ENCODE measurements at places on chromosomes 11 and 22. TPM values are rescaled to one million over a fixed set of nuclear protein-coding genes. Genes with fewer than 3 reads are reported as not detected.

DNA sequence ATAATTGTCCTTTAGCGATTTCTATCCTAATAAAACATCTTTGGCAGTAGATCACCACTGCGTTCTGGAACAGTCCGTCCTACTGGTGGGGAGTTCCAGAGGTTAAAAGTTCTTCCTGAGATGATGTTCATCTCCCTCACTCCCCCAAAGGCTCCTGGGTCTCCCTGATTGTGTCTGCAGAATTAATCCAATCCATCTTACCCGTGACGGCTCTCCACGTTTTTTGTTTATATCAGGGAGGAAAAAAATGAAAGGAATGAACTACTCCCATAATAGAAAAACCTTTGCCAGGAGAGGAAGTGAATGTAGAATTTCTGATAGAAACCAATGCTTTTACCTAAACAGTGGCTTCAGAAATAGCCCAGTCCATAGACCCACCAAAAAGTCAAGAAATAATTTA lies 81.6 kb downstream of the LARGE1 start:
- DNase-seq = no peak

The SDF2L1 gene
- polyA plus RNA-seq = 19.1 TPM

DNA sequence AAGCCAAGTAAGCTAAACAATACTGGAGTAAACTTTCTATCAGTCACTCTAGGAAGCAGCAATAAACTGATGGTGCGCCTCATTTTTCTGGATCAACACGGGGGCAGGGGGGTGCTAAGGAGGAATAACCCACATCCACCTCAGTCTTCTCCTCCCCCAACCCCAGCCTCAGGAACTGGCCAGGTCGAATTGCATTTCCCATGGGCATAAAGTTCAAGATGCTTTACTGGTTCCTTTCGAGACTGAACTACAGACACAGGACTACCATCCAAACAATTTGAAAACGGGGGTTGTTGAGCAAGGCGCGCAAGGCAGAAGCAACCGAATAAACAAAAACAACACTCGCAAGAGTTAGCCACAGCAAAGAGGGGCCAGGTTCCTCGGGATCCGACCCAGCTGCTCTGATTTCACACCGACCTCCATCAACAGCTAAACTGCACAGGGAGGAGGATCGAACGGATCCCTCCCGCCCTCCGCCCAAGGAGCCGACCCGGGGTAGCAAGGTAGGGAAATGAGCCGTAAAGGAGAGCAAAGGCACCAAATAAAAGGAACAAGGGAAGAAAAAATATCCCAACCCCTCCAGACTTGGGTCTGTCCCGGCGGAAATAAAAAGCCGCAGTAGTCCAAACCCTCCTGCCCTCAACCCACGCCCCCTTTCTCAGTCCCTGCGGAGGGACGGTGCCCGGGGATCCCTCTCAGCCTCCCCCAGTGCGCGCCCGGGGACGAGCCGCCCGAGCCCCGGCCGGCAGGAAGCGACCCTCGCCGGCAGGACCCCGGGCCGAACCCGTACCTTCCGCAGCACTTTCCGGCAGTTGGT lies 801 bp downstream of the SESN3 start:
- DNase-seq = peak; percentile 19

DNA sequence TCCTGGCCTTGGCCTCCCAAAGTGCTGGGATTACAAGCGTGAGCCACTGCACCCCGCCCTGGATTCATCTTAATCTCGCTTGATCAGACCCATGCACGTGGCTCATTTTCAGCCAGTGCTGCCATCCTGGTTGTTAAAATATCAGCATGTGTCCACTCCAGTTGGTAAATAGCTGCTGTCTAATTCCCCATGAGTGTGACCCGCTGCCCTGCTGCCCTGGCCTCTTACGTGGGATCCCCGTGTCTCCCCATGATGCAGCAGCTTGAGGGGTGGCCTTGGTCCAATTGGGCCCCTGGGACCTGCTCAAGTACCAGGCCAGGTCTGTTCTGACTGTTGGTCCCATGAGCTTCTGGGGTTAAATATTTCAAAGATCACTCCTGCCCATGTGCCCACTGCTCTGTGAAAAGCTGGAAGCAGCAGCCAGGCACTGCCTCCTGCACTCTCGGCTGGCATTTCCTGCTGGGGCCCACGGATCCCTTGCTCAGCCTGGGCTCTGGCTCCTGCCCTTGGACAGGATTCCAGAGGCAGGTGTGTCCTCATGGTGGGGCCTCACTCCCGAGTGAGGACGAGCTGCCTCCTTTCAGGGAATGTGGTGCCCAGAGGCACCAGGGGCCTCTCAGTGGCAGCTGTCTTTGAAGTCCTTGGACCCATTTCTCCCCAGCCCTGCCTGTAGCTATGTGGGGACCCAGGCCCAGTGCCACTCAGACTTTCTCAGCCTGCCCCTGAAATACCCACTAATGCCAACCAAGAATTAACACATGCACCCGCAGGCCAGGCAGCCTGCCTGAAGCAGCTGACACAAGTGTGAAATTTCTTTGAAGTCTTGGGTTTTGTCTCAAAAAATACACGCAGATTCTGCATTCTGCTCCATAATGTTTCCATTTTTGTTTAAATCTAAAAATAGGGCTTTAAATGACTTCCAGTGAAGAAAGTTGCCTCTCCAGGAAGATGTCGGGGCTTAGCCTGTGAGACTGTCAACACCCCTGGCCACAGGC lies 38.1 kb upstream of the PRDM11 start:
- no peak for DNase-seq

DNA sequence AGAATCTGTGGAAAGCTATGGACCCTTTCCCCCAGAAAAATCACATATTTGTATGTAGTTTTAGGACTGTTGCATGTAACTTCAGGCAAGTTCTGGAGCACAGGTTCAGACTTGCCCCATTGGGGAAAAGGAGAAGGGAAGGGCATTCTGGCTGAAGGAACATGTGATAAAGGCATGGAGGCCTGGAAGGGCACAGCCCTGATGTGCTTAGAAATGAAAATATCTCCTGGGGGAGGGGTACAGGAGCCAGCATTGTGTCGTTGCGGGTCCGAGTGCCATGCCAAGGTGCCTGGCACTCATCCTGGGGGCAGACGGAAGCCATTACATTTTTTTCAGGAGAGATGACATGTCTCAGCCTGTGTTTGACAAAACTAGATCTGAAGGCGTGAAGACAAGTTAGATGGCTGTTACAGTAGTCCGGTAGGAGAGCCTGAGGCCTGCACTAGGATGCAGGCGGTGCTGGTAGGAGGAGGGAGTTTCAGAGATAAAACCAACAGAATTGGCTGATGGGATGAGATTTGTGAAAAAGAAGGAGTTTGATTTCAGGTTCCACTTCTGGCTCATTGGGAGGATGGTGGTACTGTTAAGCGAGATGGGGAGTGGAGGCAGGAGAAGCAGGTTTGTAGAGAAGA lies 96.9 kb downstream of the TEAD1 start:
- DNase-seq = no peak

GRCh38 chr22:23085785-23086184 lies 15.5 kb downstream of the GNAZ start:
- DNase-seq = no peak

The NNMT gene
- 3.6 TPM for polyA plus RNA-seq

- DNase-seq = peak; percentile 63
These were observed 48.4 kb downstream of the COMMD9 start for GRCh38 chr11:36240801-36241200.

GRCh38 chr22:45159652-45160462 lies 3.9 kb upstream of the NUP50 start:
- no peak for DNase-seq

- DNase-seq = no peak
These were observed 129.2 kb upstream of the MTMR2 start for GRCh38 chr11:96052921-96053651.

DNA sequence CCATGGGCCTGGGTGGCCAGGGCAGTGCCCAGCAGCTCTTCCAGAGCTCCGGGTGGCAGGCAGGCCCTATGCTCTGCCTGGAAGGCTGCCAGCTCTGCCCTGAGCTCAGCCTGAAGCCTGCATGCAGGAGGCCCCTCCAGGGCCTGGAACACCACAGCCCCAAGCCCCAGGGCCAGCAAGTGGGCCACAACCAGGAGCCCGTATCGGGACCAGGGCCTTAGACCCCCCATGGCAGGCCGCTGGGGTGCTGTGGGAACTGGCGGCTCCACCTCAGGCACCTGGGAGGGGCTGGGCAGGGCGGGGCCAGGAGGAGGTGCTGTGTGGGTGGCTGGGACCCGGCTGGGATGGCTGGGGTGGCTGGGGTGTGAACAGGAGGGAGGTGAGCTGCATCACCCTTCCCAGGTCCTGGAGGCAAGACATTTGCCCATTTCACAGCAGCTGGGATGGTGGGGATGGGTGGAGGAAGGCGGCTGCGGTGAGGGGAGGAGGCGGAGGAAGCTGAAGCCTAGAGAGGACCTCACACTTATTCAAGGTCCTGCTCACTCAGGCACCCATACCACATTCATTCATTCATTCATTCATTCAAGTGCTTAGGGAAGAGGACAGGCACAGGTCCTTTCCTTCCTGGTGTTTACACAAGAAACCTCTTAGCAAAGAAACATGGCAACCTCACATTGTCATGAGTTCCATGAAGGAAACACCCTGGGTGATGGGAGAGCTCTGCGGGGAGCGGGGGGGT lies at the start of gene KCNK7:
KCNK7 (minus strand) TSS at position 258 of the 739 bp plus-strand sequence; CDS start at position 230, 28 bp downstream.
- no peak for DNase-seq

The ELFN2 gene
- polyA plus RNA-seq = 3.7 TPM

- peak; percentile 58 for DNase-seq
These were observed 47.2 kb upstream of the CEP295 start for GRCh38 chr11:93614173-93614722.

- DNase-seq = no peak
These were observed 125.5 kb downstream of the C11orf87 start for GRCh38 chr11:109547356-109548027.

- DNase-seq = no peak
These were observed 117.0 kb downstream of the SLC1A2 start for GRCh38 chr11:35302398-35302797.

The MS4A6A gene
- 9.8 TPM for polyA plus RNA-seq

GRCh38 chr22:37855462-37855861 lies 6.2 kb downstream of the EIF3L start:
- DNase-seq = no peak

DNA sequence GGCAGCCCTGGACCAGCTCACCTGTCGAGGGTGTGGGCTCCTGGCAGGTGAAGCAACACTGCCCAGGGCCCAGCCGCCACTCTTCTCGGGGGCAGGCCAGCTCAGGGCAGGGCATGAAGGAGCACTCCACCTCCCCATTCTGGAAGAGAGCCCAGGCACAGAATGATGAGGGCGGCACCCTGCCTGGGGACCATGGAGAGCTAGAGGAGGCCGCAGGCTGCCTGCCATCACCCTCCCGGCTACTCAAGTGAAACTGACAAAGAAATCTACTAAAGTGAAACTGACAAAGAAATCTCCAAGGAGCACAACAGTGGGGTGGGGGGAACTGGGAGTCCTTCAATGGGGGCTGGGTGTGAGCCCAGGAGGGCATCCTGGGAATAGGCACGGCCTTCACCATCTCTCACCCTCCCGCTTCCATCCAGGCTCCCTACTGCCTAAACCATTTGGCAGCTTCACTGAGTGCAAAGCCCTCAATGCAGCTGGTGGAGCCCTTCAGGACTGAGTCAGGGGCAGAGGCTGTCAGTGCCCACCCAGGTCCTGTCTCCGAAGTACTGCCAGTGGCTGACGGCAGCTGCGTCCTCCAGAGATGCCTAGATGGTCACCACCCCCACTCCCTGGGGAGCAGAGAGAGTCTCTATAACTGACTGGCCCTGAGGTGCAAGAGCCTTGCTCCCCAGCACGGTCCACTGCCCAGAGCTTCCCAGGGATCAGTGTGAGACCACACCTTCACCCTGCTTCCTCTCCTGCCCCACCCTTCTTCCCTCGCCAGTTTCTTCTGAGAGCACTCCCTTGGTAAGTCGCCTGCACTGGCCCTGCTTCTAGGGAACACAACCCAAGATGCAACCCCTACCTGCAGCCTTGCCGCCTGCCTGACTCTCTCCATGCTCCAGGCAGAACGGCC lies 21.7 kb downstream of the VWCE start:
- DNase-seq = peak; percentile 29

- DNase-seq = no peak
These were observed at the start of gene GLYATL2 for GRCh38 chr11:58844361-58845005. GLYATL2 (minus strand) TSS chr11:58844704; CDS start chr11:58839612, 5,092 bp downstream.

- DNase-seq = no peak
These were observed 100.9 kb downstream of the FAM76B start for GRCh38 chr11:95688501-95689222.

The LARGE1 gene
- polyA plus RNA-seq = 10.1 TPM

The MRGPRE gene
- 6.6 TPM for polyA plus RNA-seq

DNA sequence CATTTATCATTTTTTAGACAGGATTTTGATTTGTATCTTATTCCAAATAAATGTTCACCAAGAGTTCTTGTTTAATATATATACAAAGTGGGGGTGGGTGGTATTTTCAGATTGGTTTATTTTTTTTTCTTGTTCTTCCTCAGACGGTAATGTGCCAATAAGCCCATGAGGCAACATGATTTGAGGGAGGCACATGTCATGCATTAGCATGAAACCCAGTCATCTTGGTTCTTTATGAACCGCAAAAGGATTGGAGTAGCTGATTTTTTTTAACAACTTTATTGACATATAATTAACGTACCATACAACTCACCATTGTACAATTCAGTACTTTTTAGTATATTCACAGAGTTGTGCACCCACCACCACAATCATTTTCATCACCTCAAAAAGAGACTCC lies 2.7 kb downstream of the BCL2L13 start:
- DNase-seq = no peak

DNA sequence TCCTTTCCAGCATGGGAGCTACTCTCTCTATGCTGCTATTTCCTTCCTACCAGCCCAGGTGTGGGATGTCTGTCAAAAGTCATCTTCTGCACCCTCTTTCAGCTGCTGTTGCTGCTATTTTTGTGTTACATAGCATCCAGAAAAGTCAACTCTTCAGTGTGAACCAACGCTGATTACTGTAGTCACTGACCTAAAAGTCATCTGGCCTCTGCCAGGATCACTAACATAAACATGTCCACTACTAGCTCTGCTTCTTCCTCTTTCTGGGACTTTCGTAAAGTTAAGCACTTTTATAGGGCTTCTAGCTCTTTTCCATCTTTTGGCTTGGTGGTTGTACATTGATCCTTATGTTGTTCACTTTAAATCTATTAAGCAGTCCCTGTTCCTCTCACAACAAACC lies 90.2 kb upstream of the CARD18 start:
- DNase-seq = no peak

DNA sequence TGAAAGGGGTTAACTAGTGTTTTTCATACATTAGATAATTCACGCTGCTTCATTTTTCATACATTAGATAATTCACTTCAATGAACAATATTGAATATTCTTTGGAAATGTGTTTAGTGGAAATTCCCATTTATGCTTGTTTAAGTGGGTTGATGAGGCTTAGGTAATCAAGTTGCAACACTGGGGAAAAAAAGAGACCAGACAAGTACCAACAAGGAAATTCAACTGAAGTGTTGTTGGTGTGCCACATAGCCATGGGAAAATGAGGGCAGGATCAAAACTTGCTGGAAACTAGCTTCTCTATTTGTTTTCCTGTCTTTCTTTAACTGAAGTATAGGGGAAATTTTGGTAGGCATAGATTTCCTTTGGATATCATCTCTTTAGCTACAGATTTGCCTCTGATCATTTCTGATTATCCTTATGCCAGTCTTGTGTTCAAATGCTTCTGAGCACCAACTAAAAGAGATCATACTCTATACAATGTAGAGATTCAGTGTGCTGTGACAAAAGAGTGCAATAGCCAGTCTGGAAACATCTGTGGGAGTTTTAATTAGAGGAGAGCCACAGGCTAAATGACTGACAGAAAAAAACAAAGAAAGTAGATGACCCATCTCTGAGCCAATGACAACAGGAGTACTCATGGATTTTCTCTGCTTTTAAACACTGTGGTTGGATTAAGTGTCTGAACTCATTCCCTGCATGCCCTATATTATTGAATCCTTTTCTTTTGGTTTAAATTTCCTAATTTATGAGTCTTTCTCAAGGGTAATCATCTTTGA lies 67.6 kb upstream of the CTSC start:
- no peak for DNase-seq

GRCh38 chr11:128451652-128452470 lies 135.5 kb downstream of the ETS1 start:
- peak; percentile 67 for DNase-seq

Data from brain (organoid and tissue), 16 donors.